ENCODE measurements at places on chromosomes 13 and 19.

DNA sequence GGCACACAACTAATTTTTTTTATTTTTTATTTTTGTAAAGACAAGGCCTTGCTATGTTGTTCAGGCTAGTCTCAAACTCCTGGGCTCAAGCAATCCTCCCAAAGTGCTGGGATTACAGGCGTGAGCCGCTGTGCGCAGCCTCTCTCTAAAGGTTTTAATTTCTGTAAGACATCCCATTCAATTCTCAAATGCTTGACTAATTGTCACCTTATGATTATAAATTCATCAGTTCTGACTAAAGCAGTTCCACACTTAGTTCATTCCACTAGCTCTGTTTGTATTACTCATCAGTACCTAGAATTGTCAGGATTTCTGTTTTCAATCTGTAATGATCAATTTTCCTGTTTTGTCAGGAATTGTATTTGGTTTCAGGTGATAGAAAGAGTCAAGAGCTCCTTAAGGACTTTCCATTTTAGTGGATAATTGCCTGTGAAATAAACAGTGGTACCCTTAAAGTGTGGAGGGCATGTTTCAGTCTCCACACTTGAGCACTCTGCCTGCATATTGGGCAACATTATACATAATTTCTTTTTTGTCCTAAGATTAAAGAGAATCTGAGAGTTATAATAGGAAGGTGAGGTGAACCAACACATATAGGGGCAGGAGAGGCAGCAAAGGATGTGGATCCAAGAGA lies 27.6 kb downstream of the GPALPP1 start:
- DNase-seq, result no peak

DNA sequence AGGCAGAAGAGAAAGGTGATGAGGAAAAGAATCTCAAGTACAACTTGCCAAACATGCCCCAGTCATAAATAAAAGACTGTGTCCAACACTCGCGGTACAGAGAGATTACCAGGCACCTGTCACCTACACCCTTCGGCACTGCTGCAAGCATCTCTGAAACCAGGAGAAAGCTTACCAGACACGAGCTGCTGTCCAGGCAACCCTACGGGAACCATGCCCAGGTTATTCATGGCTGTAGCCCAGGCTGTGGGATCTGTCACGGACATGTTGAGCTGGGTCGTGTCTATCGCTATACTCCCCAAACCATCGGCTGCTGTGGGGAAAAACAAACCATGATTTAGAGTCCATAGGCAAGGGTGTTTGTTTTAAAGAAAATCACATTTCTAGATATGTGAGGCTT lies 375.0 kb downstream of the ENOX1 start:
- no peak for DNase-seq

DNA sequence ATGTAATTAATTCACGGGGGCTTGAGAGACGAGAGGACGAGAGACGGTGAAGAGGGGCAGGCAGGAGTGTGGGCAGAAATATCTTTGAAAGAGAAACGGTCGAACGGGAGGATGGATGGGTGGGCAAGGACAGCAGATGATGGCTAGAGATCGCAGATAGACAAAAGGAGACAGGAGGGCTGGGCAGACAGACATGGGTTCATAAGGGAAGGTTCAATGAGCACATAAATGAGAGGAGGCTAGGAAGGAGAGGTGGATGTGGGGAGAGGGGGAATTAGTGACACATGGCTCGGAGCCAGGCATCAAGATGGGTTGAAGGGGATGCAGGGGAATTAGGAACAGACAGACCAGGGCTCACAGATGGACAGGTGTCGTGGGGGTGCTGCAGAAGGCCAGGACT lies 1.1 kb downstream of the SYT3 start:
- no peak for DNase-seq

DNA sequence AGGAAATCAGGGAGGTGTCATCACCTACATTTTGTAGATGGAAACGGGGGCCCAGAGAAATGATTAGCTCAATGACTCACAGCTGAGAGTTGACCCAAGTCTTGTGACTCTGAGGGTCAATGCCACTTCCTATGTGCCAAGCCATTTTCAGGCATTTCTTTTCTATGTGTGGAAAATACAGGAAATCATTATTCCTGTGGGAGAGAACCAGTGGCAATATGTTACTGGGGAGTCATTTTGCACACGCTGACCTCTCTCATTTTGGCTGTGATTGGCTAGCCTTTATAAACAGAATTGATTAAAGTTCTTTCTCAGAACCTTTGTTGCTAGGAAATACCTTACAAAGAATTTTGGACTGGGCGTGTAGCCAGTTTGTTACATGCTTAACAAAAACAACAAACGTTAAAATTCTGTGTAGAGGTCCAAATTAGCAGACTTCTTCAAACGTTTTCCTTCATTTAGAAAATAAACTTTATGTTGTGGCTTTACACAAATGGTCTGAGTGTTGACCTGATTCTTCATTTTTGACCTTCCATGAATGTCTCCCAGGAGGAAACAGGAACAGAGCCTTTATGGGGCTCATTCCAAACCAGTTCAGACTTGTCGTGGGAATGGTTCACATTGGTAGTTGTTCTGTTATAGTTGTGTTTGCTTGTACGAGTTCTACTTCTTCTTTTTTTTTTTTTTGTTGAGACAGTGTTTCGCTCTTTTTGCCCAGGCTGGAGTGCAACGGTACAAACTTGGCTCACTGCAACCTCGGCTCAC lies 11.4 kb downstream of the PCCA start:
- peak; percentile 81 for DNase-seq

- DNase-seq, result no peak
Observed at GRCh38 chr13:24528816-24529398, 16.3 kb upstream of the PARP4 start.

All from cardiac fibroblast (primary cell).